ENCODE measurements at places on chromosomes 3 and 15.

GRCh38 chr15:62552444-62552843 is 387.4 kb upstream of the C2CD4B start:
- no peak for DNase-seq

DNA sequence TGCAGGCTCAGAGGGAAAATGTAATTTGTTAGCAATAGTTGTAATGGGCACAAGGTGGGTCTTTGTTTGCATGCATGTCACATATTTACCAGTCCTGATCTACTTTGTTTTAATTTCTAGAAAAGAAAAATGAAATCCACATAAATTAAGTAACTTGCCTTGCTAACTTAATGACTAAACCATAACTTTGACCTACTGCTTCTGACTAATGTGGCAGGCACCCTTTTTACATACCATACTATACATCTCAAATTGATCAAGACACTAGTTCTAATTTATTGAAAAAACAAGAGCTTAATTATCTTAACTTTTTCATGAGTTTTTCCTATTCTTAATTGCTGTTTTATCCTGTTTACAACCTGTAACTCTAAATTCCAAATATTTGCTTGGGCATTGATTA is 93.2 kb downstream of the ATP11B start:
- no peak for DNase-seq

- no peak for DNase-seq
Measured at GRCh38 chr3:58526515-58526957, 10.5 kb downstream of the ACOX2 start.

DNA sequence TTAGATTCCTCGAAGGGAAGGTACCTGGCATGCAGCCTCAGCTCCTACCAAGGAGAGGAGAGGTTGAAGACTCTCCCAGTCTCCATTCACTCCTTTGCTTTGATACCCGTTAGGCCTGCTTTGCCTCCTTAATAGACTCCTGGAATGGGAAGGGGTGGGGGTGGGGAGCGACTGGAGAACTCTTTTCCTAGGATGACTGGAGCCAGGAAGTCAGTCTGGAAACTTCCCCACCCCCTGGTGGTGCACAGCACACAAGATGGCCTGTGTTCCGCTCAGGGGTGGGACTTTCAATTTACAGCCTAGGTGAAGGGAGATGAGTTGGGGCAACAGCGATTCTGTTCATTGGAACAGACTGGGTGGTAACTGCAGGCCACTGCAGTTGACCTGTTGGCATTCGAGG is 21.4 kb upstream of the CELF6 start:
- DNase-seq = no peak

GRCh38 chr15:82643992-82644391 is 3.2 kb downstream of the CPEB1 start:
- no peak for DNase-seq

- no peak for DNase-seq
Measured at GRCh38 chr3:87901141-87901540, 157.7 kb downstream of the CGGBP1 start.

- no peak for DNase-seq
Measured at GRCh38 chr3:156985711-156986110, 159.6 kb downstream of the LEKR1 start.

- no peak for DNase-seq
Measured at GRCh38 chr15:101198031-101198575, 53.7 kb downstream of the CHSY1 start.

DNA sequence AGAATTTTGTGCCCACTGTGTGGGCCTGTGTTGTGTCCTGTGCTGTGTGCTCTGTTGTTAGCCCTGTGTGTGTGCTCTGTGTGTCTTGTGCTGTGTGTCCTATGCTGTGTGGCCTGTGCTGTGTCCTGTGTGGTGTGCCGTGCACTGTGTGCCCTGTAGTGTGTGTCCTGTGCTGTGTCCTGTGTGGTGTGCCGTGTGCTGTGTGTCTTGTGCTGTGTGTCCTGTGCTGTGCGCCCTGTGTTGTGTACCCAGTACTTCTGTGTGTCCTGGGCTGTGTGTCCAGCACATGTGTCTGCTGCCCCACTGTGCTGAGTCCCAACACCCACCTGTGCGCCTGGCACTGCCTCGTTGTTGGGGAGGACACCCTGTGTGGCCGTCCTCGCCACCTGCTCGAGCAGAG is 53.2 kb upstream of the CHRNA7 start:
- DNase-seq = no peak

GRCh38 chr3:141305436-141305835 is 62.9 kb upstream of the ZBTB38 start:
- DNase-seq = no peak

DNA sequence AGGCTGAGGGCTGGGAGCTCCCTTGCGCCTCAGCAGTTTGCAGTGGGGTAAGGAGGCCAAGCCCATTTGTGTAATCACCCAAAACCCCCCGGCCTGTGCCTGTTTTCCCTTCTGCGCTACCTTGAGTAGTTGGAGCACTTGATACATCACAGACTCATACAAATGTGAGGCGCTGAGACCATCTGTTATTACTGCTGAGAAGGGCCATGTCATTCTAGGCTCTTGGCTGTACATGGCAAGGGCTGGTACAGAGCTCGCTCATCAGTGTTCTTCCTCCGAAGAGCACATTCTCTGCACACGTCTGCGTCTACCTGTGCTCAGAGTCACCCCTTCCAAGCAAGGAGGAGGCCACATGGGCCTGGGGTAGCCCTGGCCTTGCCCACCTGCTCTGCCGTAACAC is 9.3 kb downstream of the PLA2G4B start:
- DNase-seq = peak; percentile 17

DNA sequence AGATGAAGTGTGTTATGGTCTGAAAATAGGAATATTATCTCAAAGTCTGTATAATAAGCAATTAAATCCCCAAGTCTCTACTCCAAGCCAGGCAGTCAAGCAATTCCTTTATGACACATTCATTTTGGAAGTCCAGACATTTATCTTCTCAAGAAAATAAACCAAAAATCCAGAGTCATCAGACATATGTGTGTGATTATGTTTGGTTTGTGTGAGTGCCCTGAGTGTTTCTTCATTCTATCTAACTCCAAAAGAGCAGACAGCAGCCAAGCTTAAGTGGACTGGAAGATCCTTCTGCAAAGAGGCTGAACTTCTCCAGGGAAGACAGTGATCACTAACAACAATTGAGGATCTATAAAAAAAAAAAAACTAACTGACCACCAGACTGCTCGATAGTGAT is 239.8 kb downstream of the STAG1 start:
- DNase-seq = no peak

- DNase-seq = no peak
Measured at GRCh38 chr15:47541562-47541961, 175.7 kb upstream of the SEMA6D start.

- no peak for DNase-seq
Measured at GRCh38 chr3:72082186-72082715, 297.3 kb upstream of the PROK2 start.
